ENCODE measurements at places on chromosomes 7 and 10. TPM values are rescaled to one million over a fixed set of nuclear protein-coding genes. Genes with fewer than 3 reads are reported as not detected.

DNA sequence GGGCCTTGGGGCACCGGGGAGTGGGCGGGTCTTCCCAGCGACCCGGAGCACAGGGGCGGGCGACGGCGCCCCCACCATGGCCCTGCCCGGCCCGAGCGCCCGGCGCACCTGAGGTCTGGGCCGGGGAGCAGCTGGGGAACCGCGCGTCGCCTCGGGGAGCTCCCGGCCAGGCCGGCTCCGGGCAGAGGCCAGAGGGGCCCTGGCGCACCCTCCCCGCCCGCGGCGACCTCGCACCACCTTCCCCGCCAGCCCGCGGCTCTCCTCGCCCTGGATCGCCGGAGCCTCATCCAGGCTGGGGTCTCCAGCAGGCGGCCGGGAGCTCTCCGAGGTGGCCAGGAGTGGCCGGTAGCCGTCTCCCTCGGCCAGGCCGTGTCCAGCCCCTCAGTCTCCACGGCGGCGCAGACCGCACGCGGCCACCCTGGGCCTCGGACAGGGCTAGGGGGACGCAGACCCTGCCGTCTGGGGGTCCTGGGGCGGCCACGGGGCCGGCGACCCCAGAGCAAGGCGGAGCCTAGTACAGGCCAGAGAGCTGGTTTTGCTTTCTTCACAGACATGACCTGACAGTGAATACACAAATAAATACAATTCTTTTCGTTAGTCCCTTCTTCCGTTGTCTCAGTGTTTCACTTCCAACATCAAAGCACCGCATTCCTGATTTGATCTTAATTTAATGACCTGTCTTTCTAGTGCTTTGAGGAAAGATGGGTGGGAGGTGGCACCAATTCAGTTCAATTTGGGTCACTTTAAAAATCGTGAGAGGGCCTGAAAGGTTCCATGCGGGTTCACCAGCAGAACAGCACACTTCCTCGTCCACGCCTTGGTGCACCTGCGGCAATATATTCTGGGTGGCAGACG is 356.9 kb downstream of the DNAJB6 start:
- no peak for DNase-seq

DNA sequence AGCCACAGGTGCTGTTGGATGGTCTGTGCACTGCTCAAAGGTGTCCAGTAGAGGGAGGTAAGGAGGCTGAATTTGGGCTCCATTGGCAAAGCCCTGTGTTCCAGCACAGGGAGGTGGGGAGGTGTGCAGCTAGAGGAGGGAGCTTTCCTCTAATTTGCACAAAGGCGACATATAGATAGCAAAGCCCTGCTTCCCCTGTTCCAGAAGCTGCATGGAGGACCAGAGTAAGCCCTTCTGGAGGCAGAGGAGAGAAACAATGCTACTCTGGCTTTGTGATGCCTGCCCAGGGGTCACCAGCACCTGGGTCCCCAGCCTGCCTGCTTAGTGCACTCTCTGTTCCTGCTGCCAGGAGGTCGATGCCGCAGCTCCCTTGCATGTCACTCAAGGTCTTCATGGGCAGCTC is 3.4 kb upstream of the ARHGAP22 start:
- DNase-seq: peak; percentile 20

GRCh38 chr7:1922071-1922869 is 252.2 kb downstream of the ELFN1 start:
- no peak for DNase-seq

DNA sequence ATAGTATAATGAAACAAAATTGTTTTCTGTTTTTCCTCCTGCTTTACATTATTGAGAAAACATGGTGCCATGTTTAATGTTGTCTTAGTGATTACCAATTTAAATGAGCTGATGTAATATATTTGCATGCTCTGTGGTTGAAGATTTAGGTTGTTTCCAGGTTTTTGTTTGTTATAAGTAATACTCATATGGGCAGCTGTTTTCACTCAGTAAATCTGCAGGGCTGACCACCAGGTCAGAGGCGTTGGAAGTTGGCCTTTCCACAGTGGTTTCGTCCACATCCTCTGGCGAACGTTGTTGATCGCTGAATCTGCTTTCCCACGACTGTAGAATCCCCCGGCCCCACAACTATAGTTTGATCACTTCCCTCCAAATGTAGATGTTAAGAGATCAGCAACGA is 21.6 kb upstream of the PURB start:
- DNase-seq: no peak

DNA sequence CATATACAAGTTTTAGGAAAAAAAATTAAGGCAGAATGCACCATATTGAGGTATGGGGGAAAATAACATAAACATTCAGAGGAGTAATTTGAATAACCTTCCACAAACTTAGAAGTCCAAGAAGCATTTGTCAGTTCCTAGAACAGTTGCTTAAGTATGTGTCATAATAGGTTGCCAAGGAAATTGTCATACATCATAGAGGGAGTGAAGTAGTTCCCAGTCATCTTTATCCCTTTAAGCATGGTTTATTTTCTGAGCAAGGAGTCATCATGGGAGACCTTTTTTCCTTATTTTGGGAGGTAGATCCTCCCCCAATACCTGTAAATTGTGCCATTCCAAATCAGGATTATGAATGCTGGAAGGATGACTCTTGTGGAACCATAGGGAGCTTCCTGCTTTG is at the start of gene SSMEM1:
Gene SSMEM1 (plus strand): TSS at position 219 of the 400 bp plus-strand sequence. CDS start 51 bp downstream, at position 270.
- no peak for DNase-seq

- DNase-seq: peak; percentile 31
Observed at GRCh38 chr7:7830122-7830878, 111.9 kb upstream of the RPA3 start.

DNA sequence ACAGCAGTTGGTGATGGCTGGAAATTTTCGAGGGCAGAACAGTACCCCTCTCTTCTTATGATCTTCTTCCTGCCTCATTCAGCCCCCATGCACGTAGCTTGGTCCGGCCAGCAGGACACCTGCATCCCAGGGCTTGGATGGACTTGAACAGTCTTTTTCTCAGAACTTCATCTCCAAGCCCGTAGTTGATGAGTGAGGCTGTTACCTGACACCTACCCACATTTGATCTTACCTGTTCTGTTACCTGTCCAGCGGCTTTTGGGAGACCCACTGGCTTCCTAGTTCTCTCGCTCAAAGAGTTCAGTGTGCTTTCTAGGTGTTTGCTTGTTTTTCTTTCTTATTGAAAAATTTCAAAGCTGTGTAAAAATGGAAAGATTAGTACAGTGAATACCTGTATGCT is 212.2 kb downstream of the CUX1 start:
- DNase-seq: no peak

GRCh38 chr10:65805993-65806392 is 1119.8 kb upstream of the LRRTM3 start:
- DNase-seq: no peak

DNA sequence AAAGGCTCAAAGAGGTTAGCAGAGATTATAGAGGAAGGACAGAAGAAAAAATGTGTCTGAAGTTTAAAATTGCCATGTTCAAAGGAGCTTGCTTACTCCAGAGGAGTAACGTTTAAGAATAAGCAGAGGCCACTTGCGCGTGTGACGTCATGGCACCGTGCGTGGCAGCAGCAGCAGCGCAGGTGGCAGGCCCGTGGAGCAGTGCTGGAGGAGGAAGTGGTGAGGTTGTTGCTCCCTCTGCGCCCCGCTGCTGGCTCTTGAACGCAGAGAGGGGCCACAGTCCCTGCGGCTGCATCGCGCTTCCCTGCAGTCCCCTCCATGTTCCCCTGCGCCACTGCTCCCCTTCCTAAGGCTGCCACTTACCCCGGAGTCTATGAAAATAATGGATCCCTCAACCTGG is 37.5 kb downstream of the GDI2 start:
- no peak for DNase-seq

Gene CRTAC1
- total RNA-seq: 2.6 TPM

Gene FXYD4
- not detected for total RNA-seq

Gene PSPH
- 16.2 TPM for total RNA-seq

Gene BET1
- total RNA-seq: 34.3 TPM

Gene EBLN1
- not detected for total RNA-seq

Gene TMEM178B
- total RNA-seq: 2.5 TPM

Gene MYL10
- total RNA-seq: 20.9 TPM

Gene ACTR3C
- total RNA-seq: 12.1 TPM

Data from tongue (tissue), 3 donors.